Amniotic stem cell (primary cell): ENCODE measurements at places on chromosomes 11 and 22.

- no peak for DNase-seq
These were observed 473.0 kb downstream of the BRD1 start for GRCh38 chr22:49354516-49355210.

- DNase-seq: no peak
These were observed 28.4 kb downstream of the TRIM29 start for GRCh38 chr11:120109531-120109930.

DNA sequence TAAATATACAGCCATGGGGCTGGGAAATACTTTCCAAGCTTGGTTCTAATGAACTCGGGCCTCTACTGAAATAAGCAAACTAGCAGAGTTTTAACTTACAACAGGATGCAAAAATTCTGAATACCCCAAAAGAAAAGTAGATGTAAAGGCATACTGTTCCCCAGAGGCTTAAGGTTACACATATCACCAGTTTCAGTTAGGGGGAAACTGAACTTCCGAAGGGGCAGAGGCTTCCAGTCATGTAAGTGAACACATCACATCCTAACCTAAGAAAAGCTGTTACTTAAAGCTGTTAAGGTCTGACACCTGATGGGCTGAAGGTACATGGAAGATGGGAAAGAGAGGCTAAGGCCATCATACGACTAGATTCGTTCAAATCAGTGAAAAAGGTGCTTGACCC lies 2.3 kb downstream of the GAB2 start:
- DNase-seq: no peak

GRCh38 chr22:35612903-35613302 lies 4.2 kb downstream of the MB start:
- DNase-seq: no peak

DNA sequence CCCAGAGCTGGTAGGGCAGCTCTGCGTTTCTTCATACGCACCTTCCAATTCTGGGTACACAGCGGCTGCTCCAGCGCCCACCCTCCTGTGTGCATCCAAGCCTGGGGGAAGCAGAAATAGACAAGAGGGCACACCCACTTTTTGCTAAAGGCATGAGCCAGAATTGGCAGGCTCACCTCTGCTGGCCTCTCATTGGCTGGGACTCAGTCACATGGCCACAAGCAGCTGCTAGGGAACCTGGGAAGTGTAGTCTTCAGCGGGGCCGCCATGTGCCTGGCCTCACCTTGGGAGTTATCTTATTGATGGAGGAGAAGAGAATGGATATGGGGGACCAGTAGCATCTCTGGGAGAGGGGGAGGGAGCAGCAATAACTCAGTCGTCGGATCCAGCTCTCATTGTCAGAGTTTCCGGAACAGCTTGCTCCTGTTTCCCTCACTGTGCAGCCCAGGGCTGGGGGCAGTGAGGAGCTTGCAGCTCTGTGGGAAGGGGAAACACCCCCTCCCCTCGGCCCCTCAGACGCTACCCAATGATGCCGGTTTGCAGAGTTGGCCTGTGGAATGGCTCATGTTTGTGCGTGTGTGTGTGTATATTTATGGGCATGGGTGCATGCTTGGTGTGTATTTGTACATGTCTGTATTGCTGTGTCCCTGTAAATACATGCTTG lies 11.8 kb upstream of the MIEF1 start:
- DNase-seq: no peak

DNA sequence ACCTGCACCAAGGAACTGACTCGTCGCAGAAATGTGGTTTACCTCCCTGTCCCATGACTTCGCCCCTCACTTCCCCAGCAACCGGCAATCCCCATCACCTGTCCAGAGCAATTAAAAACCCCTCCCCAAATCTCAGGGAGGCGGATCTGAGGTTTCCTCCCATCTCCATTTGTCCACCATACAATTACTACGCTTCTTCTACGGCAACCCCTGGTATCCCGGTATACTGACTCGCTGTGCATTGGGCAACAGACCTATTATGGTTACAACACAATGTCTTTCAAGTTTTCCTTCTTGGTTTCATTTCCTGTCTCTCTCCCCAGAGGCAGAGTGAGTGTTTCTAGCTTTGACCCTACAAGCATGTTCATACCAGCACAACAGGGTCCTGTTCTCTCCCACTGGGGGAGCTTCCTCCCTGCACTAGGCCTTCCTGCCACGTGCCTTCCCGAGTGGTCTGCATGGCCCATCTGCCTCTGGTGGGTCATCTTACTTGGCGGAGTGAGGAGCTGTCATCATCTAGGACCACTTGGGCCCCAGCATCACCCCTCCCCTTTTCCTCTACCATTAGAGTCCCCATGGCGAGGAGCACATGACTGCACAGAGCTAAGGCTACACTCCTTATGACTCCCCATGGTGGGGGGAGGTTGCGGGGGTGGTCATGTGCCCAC lies 30.3 kb upstream of the NAP1L4 start:
- no peak for DNase-seq

- DNase-seq: no peak
These were observed 191.7 kb downstream of the TBC1D22A start for GRCh38 chr22:46953968-46954765.

DNA sequence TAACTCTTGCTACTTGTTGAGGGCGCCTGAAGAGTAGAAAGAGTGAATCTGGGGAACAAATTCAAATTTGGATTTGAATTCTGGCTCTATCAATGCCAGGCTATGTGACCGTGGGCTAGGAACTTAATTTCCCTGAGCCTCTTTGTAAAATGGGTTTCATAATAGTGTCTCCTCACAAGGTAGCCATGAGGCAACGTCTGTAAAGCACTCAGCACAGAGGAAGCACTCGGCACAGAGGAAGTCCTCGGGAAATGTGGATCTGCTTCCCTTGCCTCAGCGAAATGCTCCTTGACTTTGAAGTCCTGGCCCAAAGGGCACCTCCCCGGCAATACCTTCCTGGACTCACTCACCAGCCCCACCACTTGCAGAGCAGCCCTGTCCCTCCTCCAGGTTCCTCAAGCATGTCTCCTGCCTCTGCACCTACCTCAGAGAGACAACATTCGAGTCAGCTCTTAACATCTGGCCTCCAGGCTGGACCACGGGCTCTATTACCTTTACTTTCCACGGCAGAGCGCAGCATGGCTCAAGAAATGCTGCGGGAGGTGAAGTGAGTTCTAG lies 17.7 kb downstream of the CD6 start:
- DNase-seq: no peak

- no peak for DNase-seq
These were observed 77.7 kb downstream of the C22orf31 start for GRCh38 chr22:28983788-28984441.

DNA sequence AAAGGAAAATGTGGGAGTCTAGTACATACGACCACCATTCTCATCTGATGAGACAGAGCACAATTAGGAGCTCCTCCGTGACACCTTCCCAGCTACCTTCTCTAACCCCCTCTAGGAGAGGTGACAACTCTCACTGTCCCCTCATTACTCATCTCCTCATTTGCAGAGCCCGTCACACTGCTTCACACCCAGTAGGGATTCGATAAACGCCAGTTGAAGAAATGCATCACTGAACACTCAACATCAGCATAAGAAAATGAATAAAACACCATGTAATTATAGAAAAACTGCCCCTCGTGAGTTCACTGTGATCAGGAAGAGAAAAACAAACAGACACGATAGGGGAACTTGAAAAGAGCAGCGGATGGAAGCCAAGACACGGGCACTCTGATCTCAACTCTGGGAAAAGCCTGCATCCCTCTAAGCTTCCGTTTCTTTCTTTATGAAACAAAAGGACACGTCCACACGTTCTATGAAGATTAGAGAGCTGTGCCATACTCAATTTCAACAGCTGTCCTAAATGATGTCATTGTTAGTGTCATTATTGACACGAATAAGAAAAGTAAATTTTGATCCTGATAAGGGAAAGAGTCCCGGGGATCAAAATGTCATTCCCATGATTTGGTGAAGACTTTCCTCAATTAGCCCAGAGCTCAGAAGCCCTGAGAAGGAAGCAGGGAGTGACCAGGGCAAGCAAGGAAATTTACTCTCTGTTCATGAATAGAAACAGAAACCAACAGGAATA lies 356.9 kb downstream of the LARGE1 start:
- DNase-seq: no peak

GRCh38 chr11:4180441-4181183 lies 86.0 kb downstream of the RRM1 start:
- no peak for DNase-seq

DNA sequence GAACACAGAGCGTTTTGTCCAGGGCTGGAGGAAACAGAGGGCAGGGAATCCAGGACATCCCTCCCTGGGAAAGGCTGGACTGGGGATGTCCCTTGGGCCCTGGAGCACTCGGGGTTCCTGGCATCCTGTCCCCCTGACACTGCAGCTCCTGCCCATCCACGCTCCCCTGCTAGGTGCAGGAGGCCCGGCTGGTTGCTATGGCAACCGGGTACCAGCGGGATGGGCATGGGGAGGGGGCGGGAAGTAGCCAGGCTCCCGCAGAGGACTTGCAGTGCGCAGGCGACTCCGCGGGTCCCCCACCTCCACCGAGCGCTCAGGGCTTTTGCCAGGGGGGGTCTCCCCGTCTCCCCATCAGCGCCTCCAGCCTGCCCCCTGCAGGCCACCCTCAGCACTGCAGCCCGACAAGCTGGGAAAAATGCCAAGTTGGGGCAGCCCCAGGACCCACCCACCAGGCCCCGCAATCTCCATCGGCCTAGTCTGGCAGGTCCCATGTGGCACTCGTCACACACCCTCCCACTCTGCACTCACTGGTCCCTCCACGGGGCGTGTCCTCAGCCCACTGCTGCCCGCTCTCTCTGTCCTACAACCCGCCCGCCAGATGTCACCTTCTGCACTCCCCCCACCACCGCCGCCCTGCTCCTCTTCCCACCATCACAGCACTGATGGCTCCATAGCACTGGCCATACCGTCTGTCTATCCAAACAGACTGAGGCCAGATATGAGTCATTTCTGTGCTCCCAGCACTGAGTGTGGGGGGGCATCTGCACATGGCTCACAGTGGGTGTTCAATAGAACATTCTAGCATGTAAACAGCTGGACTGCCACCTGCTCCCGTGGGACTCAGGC lies 31.5 kb downstream of the KIAA0930 start:
- no peak for DNase-seq

DNA sequence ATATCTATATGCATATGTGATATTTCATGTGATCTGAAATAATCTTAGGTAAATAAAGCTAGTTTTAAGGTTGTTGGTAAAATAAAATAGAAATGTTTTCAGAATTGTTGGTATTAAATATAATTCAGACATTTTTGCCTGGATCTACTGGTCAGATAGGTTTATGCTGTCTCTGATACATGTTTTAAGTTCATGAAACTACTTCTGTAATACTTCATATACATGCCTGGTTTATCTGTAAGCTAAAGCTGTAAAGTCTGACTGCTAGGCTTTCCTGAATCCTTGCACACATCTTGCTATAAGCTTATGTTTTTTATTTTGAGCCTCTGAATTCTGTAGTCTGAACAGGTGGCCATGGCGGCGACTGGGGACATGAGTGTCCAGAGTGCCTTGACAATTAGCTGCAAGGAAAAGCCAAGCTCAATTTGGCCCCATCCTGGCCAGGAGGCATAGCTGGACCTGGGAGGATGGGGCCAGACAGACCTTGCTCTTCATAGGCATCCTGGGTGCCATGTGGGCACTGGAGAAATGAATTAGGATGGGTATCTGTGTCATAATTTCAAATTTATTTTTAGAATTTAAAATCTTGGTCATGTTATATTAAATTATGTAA lies 241.0 kb upstream of the UBASH3B start:
- DNase-seq: no peak

DNA sequence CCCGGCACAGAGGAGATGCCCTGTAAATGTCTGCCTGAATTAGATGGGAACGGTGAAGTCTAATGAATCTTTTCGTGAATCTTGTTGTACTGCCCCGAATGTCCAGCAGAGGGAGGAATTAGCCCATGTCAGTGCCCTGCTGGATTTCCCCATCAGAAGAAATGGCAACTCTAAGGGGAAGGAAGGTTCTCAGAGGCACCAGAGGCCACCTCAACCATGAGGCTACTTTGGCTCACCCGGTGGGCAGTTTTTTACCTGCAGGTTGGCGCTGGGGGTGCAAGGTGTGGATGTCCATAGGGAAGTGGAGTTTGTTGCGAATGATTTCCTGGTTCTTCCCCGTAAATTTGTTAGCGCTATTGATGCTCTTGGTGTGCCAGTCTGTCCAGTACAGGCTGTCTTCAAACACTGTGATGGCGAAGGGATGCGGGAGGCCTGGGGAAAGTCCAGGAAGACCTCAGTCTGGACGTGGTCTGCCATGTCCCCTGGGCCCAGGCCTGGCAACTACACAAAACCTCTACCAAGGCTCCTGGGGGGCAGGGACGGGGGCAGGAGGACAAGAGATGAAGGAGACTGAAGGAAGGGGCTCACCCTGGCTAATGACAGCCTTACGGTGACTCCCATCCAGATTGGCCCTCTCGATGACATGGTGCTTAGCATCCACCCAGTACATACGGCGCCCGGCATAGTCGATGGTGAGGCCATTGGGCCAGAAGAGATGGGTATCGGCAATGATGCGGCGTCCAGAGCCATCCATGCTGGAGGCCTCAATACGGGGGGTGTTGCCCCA lies 28.5 kb downstream of the LRP4 start:
- no peak for DNase-seq

GRCh38 chr11:125950178-125950490 lies 4.3 kb downstream of the VSIG10L2 start:
- DNase-seq: no peak

DNA sequence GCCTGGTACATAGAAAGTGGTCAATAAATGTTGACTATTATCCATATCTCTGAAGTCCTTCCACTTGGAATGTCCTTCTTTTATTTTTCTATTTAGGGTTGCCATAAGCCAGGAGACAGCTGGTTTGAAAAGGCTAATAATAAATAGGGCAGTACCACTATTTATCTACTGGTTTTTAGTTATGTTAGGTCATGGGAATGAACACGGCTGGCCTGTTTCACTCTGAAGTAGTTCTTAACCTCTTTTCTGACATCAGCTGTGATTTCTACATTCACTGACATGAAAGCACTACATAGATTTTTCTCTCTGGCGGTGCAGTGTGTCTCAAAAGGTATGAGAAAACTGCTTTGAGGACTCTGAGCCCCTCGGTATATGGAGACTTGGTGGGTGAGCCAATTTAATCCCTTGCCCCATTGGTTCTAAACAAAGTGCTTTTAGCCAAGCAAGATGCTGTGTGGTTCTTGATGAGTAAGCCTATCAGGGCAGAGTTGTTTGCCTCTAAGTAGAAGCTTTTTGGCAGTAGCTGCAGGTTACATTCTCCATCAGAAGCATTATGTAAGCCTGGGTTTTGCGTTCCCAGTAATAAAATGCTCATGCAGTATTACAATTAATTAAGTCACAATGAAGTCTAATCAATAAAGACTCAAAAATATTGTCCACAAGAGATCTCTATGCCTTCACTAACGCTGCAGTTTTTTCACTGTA lies 48.7 kb upstream of the APOA1 start:
- DNase-seq: no peak

- no peak for DNase-seq
These were observed 155.9 kb downstream of the CCDC34 start for GRCh38 chr11:27207025-27207650.
